ENCODE measurements at places on chromosomes 16 and 17.
A peak's percentile ranks its signal among the peaks of the same experiment; 100 is the strongest.

- DNase-seq = no peak
These were observed 321.9 kb upstream of the PMFBP1 start for GRCh38 chr16:72493716-72494415.

GRCh38 chr16:28984619-28985135 is at the start of gene LAT:
Gene LAT (plus strand): TSS chr16:28985052. CDS start chr16:28985418, 366 bp downstream.
- DNase-seq = no peak

DNA sequence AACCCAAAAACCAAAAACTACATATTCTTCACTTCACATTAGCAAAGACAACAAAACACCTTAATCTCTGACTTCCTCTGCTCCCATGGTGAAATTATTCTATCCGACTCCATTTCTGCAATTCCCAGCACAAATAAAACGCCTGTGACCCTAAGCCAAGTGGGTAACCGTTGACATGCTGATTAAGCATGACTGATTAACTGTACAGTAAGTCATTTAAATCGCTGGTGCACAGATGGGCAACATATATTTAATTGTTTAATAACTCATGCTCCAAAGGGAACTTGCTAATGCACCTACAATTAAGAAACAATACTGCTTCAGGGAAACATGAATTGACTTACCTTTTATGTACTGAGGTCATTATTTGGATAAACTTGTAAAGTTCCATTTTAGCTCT is 436.7 kb downstream of the KIF2B start:
- no peak for DNase-seq

DNA sequence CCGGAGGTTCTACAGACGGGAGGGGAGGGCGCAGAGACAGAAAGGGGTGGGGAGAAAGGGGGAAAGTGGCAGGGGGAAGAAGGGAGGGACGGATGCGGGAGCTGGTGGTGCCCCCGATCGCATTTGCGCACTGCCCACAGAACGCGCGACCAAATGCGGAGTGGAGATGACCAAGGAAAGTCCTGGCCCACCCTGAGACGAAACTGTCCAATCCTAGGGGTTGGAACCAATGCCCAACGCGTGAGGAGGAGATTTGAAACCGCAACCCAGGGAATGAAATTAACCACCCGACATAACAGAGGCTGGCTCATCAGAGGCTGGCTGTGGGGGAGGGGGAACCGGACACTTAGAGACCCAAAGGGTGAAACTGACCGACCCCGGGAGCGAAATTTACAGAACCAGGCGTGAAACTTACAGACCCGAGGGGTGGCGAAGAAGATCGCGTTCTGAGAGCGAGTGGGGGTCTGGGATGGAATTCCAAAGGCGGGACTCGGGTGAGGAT is 1.4 kb downstream of the HES7 start:
- no peak for DNase-seq

- DNase-seq = peak; percentile 82
These were observed 157.6 kb downstream of the XYLT1 start for GRCh38 chr16:17313085-17313611.

GRCh38 chr17:19424934-19425868 is 14.2 kb downstream of the RNF112 start:
- DNase-seq = no peak

DNA sequence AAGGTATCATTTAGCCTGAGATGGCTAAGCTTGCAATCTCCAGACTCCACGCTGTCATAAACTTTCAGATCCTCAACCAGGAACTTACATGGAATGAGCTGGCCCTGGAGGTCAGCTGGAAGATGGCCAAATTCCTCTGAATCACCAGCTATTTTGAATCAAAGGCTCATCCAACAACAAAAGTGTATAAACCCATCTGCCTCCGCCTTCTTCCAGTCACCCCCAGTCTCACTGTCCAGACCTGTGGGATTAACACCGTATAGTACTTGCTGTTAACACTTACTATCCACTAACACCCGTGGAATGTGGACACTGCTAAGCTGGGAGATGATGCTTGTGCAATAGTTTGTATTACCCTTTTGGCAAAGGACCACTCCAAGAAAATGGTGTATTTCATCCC is 1.9 kb upstream of the LCMT1 start:
- DNase-seq = no peak

DNA sequence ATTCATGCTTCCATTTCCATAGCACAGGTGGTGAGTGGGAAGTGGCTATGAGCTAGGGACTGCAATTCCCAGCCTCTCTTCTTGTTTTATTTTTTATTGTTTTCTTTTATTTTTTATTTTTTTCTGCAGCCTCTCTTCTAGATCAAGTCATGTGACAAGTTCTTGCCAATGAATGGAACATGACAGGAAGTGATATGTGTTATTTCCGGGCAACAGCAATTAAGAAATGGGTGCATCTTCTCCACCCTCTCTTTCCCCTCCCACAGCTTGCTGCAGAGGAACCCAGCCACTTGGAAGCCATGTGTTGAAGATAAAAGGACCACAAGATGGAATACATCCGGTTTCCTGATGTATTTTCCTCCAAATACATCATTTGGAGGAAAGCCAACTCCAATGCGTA is 23.6 kb downstream of the IRX5 start:
- no peak for DNase-seq

GRCh38 chr16:24049113-24049512 is 207.0 kb upstream of the CACNG3 start:
- DNase-seq = no peak

DNA sequence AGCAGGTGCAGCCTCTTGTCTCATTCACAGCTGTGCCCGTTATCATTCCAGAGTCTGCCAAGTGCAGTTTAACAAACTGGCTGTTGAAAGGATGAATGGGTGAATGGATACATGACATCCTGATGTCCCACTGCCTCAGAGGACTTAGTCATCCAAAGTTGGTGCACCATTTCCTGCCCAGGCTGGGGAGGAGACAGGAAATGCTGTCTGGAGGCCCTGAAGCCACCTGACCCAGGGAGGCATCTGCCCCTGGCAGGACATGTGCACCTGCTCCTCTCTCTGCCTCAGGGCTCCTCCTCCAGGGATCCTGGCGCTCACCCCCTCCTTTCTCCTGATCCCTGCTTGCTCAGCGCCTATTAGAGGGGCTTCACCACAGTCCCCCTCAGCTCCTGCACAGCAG is 1.8 kb upstream of the CD300C start:
- DNase-seq = no peak

- peak; percentile 51 for DNase-seq
These were observed 4.4 kb downstream of the CACNA1G start for GRCh38 chr17:50564916-50565315.

- DNase-seq = peak; percentile 56
These were observed 217.8 kb downstream of the SPECC1 start for GRCh38 chr17:20226814-20227482.

DNA sequence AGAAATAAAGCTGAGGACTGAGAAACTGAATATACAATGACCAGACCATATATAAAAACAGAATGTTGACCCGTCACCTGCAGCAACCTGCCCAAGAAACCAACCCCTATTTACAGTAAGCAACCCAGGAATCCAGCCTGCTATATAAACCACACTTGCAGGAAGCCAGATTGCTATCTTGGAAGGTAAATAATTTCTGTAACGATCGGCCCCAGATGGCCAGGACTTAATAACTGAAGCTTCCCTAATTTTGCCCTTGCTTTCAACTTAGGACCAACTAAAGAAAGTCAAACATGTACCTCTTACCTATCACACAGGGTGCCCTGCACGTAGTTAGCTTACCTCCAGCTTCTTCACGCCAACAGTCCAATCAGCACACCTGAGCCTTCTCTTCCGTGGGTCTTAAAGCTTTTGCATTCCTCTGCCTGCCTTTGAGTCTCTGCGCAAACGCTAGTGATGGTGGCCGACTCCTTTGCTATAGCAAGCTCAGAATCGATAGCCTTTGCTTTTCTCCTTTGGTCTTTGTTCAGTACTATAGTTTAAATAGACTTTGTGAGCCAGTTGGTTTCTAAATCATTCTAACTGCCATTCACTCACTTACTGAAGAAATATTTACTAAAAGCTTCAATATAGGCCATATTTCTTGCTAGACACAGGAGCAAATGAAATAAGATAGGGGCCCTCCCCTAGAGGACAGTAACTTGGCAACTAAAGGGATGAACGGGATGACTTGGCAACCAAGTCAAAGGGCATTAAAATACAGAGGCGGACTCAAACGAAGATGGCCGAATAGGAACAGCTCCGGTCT is 31.3 kb downstream of the MPHOSPH6 start:
- no peak for DNase-seq

DNA sequence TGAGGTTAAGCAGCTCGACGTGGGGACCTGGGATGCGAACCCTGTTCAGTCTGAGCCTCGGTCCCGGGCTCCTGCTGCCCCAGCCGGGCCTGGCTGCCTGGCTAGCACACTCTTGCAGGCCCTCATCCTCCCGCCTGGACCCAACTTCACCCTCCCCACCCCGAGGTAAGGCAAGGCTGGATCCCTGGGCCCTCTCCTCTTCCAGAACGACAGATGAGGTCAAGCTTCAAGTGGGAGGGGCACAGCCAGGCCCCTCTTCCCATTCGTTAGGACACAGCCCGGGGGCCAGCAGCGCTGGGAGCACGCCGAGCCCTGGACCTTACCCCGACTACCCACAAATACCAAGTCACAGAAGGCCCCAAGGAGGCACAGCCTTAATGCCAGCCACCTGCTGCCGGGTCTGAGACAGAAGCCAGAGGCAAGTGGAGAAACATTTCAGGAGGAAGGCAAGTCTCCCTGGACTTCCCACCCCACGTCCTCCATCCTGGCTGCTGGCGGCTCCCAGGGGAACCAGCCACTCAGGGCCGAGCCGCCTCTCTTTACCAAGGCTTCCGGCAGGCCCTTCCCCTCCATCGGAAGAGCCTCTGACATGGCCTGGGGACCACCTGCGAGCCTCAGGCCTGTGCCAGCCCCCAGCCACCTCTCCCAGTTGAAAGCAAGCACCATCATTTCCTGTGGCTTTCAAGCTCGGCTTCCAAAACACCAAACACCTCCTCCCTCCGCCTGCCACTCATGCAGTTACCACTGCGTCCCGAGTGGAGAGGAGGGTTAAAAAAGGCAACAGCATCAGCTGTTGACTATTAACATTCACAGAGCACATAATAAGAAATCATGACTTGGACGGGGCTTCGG is 59.9 kb downstream of the RPH3AL start:
- DNase-seq = no peak

DNA sequence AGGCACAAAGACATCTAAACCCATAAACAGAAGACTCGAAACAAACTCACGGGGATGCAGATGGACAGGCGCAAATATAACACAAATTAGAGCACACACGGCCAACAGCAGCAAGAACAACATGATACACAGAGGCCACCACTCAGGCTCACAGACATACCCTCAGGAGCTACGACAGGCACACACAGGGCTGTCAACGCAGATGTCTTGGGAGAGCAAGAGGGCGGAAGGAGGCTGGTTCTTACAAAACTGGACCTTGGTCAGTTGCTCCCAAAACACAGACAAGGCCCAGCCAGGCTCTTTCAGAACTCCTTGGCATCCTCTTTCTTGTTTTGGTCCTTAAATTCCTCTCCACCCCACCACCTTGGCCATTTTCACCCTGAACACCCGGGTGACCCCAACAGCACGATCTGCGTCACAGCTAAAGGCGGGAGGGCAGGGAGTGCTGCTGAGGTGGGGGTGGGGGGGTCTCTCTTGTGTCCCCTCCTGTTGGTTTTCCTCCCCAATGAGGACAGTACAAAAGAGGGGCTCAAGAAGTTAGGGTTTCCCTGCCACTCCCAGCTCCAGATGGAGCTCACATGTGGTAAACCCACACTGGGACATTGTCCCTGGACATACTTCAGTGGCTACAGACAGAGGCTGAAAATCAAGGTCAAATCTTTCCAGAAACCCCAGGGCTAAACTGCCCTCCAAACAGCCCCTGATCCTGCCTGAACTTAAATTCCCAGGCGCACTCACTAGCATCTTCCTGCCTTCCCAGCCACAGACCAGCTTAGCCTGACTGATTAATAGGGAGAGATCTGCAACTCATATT is 221.3 kb downstream of the C16orf78 start:
- DNase-seq = peak; percentile 44

DNA sequence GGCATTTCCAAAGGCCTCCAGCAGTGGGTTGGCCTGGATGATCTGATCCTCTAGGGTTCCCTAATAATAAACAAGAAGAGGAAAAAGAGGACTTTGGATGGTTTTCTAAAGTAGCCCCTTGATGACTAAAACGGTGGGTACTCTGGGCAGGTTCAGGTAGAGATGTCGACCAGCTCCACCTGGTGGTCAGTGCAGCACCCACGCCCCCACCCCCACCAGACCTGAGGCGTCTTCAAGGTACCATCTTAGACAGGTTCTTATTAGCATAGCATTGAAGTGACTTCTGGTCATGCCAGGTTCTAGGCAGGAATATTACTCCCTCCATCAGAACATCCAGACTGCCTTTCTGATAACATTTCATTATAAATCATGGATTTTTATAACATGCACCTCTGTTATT is 15.0 kb downstream of the MYH13 start:
- DNase-seq = no peak

- peak; percentile 92 for DNase-seq
These were observed 8.9 kb upstream of the TIMP2 start for GRCh38 chr17:78933959-78934568.

GRCh38 chr17:69672924-69673323 is 258.4 kb downstream of the MAP2K6 start:
- no peak for DNase-seq

GRCh38 chr17:80252871-80253270 is 7.8 kb upstream of the RNF213 start:
- peak; percentile 85 for DNase-seq

GRCh38 chr16:87702325-87702811 is 63.4 kb downstream of the KLHDC4 start:
- DNase-seq = peak; percentile 60

- DNase-seq = no peak
These were observed 1955.2 kb downstream of the TP53TG3F start for GRCh38 chr16:35414563-35414962.

DNA sequence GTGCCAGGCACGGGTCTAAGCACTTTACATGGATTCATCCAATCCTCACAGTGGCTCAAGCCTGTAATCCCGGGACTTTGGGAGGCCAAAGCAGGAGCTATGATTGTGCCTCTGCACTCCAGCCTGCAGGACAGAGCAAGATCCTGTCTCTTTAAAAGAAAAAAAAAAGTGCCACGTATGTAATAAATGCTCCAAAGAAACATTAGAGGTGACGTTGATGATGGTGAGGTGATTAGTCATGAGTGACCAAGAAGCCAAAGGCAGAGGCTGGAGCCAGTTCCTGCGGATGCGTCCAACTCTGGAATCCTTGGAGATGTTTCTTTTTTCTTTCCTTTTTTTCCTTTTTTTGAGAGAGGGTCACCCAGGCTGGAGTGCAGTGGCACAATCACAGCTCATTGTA is 59.4 kb upstream of the SIAH1 start:
- DNase-seq = no peak

DNA sequence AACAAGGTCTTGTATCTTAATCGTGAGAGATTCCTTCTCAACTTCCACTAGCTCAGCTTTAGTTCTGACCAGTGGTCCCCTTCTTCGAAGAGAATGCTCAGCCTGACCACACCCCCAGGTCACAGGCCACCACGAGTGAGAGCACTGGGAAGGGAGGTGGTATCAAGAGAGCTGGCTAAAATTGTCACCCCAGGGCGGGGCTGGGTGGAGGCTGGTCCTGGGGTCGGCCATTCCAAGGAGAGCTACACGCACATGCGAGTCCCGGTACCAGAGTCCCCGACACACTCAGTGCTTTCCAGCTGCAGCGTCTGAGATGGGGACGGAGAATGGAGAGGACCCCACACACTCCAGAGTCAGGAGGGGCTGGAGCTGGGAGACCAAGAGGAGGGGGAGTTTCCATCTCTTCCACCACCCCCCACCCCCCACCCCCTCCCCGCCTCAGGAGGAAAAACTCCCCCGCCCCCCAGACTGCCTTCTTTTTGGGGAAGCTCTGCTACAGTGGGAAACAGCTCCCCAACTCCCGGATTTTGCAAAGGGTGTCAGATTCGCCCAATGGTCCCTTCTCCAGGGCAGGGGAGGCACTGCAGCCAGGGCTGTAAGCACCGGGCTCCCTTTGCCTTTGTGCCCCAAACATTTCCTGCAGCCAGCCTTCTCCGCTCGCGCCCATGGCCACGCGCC is 1.6 kb downstream of the C1QL1 start:
- DNase-seq = no peak

All from BE2C (cell line).